ENCODE measurements at places on chromosomes 7 and 10. TPM values are rescaled to one million over a fixed set of nuclear protein-coding genes. Genes with fewer than 3 reads are reported as not detected.

Gene PARD3
- polyA plus RNA-seq: not detected

Gene DNA2
- 1.8 TPM for polyA plus RNA-seq

Gene HIBADH
- polyA plus RNA-seq: 24.4 TPM

Gene CLDN3
- not detected for polyA plus RNA-seq

Gene PODXL
- 0.68 TPM for polyA plus RNA-seq

Gene SUN3
- polyA plus RNA-seq: not detected

Gene ANKRD30A
- polyA plus RNA-seq: not detected

Gene TSPAN33
- polyA plus RNA-seq: 114 TPM

GRCh38 chr7:139543801-139544603 lies 20.5 kb downstream of the CLEC2L start:
- no peaks in the 10 kb centered on the region for H3K36me3 ChIP-seq
- no peak overlapping the region for H3K27ac ChIP-seq
- no peaks in the 10 kb centered on the region for H3K4me1 ChIP-seq
- no peaks in the 10 kb centered on the region for H3K27me3 ChIP-seq
- no peak overlapping the region for H3K4me3 ChIP-seq

DNA sequence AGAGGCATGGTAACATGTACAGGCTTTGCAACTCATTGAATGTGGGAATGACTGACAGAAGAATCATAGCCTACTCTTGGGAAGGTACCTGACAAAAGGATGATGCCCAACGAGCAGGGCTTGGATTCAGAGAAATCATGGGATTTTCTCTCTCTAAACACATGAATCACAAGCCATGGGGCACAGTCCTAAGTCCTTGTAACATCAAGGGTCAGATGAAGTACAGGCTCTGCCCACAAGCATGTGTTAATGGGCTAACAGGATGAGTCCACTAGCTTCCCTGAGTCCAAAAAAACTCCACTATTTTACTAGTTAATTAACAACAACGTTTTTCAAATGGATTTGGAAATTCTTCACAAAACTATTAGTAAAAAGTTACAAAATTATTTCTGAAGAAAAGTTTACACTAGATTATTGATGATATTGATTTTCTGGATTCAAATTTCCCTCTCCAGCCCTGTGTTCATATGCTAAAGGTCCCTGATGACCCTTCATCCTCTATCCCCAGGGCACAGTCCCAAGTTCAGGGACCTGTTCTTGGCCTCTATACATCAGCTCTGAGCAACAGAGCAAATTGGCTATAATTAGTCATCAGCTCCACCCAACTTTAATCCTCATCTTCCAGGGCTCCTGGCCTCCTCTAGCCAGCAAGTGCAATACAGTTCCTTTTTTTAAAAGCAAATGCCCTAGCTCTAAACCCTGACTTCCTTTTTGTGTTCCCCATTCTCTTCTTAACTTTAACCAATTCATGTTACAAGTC lies 99.8 kb downstream of the GSAP start:
- H3K36me3 ChIP-seq: peaks cover 72% of the 10 kb centered on the region
- DNase-seq: no peak
- peaks cover 6% of the 10 kb centered on the region for H3K4me1 ChIP-seq
- H3K27me3 ChIP-seq: no peaks in the 10 kb centered on the region
- H3K4me3 ChIP-seq: no peak overlapping the region
- peak overlapping the region; percentile 13 for H3K27ac ChIP-seq

DNA sequence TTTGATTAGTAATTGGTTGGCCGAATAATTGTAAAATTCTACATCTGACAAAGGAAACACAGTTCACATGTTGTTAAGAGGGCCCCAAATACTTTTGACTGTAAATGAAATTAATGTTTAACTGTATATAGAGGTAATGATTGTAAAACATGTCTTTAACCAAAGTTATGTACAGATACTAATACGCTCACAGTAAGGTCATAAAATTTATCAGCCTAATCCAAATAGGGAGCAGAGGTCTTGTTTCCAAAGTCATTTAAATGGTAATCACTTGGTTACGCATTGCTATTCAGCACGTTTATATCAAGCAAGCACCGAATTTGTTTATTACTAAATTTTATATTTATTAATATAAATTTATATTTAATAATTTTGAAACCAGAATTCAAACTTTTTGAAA lies 1.4 kb downstream of the PHYHIPL start:
- H3K27me3 ChIP-seq: peaks cover 33% of the 10 kb centered on the region
- H3K36me3 ChIP-seq: no peaks in the 10 kb centered on the region
- no peak overlapping the region for H3K4me3 ChIP-seq

- H3K4me1 ChIP-seq: peaks cover 20% of the 10 kb centered on the region
- DNase-seq: no peak
- H3K27me3 ChIP-seq: no peaks in the 10 kb centered on the region
- no peak overlapping the region for H3K27ac ChIP-seq
These were observed 172.1 kb downstream of the CAMK1D start for GRCh38 chr10:12521423-12521822.

- no peak for DNase-seq
- no peaks in the 10 kb centered on the region for H3K27me3 ChIP-seq
- no peak overlapping the region for H3K4me3 ChIP-seq
- no peak overlapping the region for H3K27ac ChIP-seq
- no peaks in the 10 kb centered on the region for H3K36me3 ChIP-seq
These were observed 99.3 kb upstream of the OIT3 start for GRCh38 chr10:72794260-72794659.

DNA sequence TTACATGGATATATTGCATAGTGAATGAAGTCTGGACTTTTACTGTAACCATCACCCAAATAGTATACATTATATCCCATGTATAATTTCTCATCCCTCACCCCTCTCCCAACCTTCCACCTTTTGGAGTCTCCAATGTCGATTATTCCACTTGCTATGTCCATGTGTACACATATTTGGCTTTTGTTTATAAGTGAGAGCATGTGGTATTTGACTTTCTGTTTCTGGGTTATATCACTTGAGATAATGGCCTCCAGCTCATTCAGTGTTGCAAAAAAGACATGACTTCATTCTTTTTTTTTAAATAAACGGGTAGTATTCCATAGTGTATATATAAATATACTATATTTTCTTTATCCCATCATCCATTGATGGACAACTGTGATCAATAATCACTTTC lies 288.6 kb upstream of the BMPER start:
- no peaks in the 10 kb centered on the region for H3K27me3 ChIP-seq
- H3K36me3 ChIP-seq: peaks cover 18% of the 10 kb centered on the region
- no peak overlapping the region for H3K27ac ChIP-seq
- DNase-seq: no peak

DNA sequence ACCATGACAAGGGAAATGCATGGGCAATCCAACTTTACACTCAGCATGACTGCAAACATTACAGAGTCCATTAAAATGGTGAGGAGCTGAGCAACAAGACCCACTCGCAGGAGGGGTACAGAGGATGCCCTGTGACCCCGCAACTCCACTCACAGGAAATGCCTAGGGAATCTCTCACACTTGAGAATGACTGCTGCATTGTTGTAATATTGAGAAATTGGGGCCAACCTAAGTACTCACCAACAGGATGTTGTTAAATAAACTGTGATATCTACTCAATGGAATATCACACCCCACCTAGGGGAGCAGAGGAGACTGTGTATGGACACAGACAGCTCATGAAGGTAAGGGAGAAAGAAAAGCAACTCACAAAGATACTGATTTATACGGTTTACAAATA lies 53.4 kb upstream of the CAMK2B start:
- H3K4me1 ChIP-seq: peaks cover 8% of the 10 kb centered on the region
- no peak overlapping the region for H3K27ac ChIP-seq
- H3K27me3 ChIP-seq: peaks cover 14% of the 10 kb centered on the region
- no peak for DNase-seq

DNA sequence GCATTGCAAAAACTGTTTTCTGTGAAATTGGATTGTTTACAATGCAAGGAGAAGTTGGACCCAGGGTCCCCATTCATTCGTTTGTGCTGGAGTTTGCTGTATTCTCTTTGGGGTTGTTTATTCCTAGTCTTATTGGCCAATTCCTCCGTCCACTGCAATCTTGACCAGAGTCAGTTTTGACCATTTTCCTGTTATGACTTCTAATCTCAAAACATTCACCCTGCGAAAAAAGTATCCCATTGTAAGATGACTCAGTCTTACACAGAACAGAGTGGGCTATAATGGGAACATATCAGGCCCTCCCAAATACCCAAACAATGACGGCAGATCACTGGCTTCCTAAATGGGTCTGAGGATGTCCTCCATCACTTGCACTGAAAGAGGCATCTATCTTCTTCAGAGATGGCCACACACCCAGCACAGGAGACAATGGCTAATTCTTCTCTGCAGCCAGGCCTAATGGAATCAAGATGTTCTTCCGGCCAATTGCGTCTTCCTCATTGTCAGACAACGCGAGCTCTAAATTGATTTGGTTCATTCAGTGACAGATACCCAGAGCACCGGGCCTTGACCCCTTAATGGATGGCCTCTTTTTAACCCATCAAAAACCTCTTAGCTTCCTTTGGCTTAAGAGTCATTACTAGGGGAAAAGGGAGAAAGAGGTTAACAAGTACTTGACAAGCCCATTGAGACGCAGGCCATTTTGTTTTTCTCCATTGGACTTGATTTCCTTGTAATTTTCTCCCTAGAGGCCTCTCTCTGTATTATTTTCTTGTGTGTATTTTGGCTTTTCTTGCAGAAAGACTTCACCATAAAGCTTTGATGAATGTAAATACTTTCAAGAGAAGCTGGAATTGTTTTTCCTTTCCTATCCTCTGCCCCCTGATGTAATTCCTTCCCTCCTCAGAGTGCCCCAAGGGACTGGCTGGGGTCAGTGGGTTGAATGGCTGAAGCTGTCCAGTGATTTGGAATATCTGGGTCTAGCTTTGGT lies 129.6 kb downstream of the PRPF18 start:
- peaks cover 36% of the 10 kb centered on the region for H3K4me1 ChIP-seq
- H3K27me3 ChIP-seq: peaks cover 3% of the 10 kb centered on the region
- no peak overlapping the region for H3K4me3 ChIP-seq
- H3K36me3 ChIP-seq: no peaks in the 10 kb centered on the region
- H3K27ac ChIP-seq: no peak overlapping the region
- no peak for DNase-seq

GRCh38 chr7:151247611-151248345 lies 716 bp downstream of the SMARCD3 start:
- H3K27ac ChIP-seq: no peak overlapping the region
- no peaks in the 10 kb centered on the region for H3K36me3 ChIP-seq
- peak overlapping the region; percentile 91 for H3K4me3 ChIP-seq
- H3K27me3 ChIP-seq: peaks cover 53% of the 10 kb centered on the region
- peaks cover 72% of the 10 kb centered on the region for H3K4me1 ChIP-seq
- no peak for DNase-seq

- no peaks in the 10 kb centered on the region for H3K36me3 ChIP-seq
- DNase-seq: no peak
- H3K4me1 ChIP-seq: no peaks in the 10 kb centered on the region
- H3K27me3 ChIP-seq: peaks cover 25% of the 10 kb centered on the region
- no peak overlapping the region for H3K27ac ChIP-seq
These were observed 15.9 kb downstream of the TDRD1 start for GRCh38 chr10:114195079-114195478.

DNA sequence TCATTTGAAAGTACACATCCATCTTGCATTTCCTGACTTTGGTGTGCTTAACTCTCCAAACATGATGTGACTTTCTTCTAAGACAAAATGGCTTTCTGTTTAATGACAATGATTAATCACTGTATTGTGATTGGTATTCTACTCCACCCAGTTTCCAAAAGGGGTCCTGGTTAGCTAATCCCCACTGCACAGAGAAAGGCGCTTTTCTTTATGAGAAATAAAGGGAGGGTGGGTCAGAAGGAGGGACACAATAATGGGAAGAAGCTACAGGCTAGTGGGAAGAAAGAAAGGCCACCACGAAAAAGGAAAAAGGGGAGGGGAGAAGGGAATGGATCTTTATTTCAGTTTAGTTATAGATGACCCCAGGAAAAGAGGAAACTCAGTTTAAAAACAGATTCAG lies 69.2 kb downstream of the PRTFDC1 start:
- H3K27ac ChIP-seq: no peak overlapping the region
- no peaks in the 10 kb centered on the region for H3K27me3 ChIP-seq
- H3K36me3 ChIP-seq: no peaks in the 10 kb centered on the region
- no peak for DNase-seq
- H3K4me1 ChIP-seq: peaks cover 19% of the 10 kb centered on the region
- H3K4me3 ChIP-seq: no peak overlapping the region

DNA sequence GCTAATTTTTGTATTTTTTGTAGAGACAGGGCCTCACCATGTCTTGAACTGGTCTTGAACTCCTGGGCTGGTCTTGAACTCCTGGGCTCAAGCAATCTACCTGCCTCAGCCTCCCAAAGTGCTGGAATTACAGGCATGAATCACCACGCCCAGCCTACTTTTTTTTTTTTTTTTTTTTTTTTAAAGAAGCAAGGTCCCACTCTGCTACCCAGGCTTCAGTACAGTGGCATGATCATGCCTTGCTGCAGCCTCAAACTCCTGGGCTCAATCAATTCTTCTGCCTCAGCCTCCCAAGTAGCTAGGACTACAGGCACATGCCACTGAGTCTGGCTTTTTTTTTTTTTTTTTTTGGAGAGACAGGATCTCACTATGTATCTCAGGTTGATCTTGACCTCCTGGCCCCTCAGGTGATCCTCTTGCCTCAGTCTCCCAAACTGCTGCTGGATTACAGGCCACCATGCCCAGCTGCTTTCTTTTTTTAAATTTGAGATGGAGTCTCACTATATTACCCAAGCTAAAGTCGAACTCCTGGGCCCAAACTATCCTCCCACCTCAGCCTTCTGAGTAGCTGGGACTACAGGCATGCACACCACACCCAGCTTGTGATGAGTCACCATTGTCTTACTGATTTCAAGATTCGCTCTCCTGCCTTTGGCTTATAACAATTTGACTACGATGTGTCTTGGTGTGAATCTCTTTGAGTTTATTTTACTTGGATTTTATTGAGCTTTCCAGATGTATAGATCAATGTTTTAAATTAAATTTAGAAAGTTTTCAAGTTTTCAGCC lies 9.0 kb downstream of the RPEL1 start:
- no peak for DNase-seq
- H3K27me3 ChIP-seq: peaks cover 5% of the 10 kb centered on the region
- no peak overlapping the region for H3K27ac ChIP-seq
- H3K4me1 ChIP-seq: no peaks in the 10 kb centered on the region

- no peak for DNase-seq
- H3K27me3 ChIP-seq: no peaks in the 10 kb centered on the region
- peaks cover 74% of the 10 kb centered on the region for H3K4me1 ChIP-seq
- H3K4me3 ChIP-seq: peak overlapping the region; percentile 8
- H3K36me3 ChIP-seq: no peaks in the 10 kb centered on the region
These were observed 31.6 kb downstream of the MKLN1 start for GRCh38 chr7:131359136-131359776.

- H3K4me1 ChIP-seq: no peaks in the 10 kb centered on the region
- no peak overlapping the region for H3K4me3 ChIP-seq
- H3K36me3 ChIP-seq: no peaks in the 10 kb centered on the region
These were observed 20.3 kb upstream of the SAMD8 start for GRCh38 chr10:75091146-75091545.

DNA sequence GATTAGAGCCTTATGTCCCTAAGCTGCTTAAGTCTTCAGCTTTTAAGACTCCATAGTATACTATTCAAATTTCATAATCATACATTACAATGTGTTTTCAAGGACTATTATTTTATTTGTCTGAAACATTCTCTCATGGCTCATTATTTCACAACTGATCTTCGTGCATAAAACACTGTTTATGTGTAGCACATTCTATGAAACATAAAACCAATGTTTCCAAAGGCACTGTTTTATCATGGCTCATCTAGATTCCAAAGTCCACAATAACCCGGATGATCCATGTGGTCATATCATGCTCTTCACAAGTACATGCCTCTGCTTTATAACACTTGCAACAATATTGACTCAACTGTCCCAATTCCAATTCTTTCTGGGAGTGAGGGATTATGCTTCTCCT lies 806.1 kb downstream of the TNS3 start:
- H3K27ac ChIP-seq: no peak overlapping the region
- H3K36me3 ChIP-seq: no peaks in the 10 kb centered on the region
- no peak for DNase-seq
- H3K27me3 ChIP-seq: no peaks in the 10 kb centered on the region
- H3K4me3 ChIP-seq: no peak overlapping the region

Measured in naive B cell (primary cell).